Kidney tubule cell (primary cell): ENCODE measurements at places on chromosomes 6 and 20.
A peak's percentile ranks its signal among the peaks of the same experiment; 100 is the strongest.

- DNase-seq, result peak; percentile 70
Measured at GRCh38 chr6:157873735-157874344, 50.8 kb downstream of the SNX9 start.

GRCh38 chr6:20411953-20412681 is 10.4 kb downstream of the E2F3 start:
- DNase-seq, result no peak

- no peak for DNase-seq
Measured at GRCh38 chr6:16414205-16414604, 175.8 kb downstream of the GMPR start.

DNA sequence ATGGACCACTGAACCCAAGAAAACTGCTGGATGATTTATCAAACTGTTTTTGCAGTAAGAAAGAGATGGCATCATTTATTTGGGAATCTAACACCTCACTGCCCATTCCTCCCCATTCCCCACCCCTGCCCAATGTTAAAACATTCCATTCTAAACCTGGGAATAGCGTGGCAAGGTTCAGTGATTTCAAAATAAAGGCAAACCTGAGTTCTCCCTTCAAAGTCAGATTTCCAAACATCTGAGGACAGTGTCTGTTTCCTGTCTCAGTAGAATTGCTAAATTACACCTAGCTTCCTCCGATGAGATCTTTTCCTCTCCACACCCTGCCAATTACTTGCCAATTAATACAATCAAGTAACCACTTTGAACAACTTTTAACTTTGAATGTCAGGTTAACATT is 127.4 kb upstream of the ARMC2 start:
- peak; percentile 12 for DNase-seq

DNA sequence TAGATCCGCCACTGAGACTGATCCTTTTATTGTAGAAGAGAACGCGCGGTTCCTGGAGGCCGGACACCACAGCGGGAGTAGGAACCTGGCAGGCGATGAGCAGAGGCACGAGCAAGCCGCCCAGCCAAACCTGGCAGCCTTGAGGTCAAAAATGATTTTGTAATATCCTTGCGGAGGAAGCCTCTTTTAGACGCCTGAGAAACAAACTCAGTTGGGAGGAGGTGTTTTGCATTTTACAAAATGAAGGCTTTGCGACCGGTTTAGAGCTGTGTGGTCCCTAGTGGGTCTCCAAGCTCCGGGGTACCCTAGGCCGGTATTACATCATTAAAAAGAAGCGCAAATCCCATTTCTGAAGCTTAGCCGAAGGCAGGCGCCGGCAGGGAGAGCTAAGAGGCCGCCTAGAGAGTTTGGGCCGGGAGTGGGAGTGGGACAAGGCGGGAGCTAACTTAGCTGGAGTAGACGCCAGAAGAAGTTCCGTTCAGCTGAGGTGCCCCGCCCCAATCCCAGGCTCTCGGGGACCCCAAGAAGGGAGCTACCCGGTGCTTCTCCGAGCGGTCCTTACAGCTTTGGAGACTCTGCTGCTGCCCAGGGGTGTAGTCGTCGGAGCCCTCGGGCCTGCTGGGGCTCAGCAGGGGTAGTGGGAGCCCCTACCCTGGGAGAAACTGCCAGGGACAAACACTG is 1.9 kb upstream of the TBX18 start:
- no peak for DNase-seq

- no peak for DNase-seq
Measured at GRCh38 chr6:87572883-87573282, 16.9 kb downstream of the RARS2 start.

- no peak for DNase-seq
Measured at GRCh38 chr20:62310757-62311121, 7.9 kb downstream of the ADRM1 start.
